ENCODE measurements at places on chromosomes 12 and 14.

GRCh38 chr14:34912966-34913365, 37.8 kb upstream of the BAZ1A start:
- no peak for DNase-seq

DNA sequence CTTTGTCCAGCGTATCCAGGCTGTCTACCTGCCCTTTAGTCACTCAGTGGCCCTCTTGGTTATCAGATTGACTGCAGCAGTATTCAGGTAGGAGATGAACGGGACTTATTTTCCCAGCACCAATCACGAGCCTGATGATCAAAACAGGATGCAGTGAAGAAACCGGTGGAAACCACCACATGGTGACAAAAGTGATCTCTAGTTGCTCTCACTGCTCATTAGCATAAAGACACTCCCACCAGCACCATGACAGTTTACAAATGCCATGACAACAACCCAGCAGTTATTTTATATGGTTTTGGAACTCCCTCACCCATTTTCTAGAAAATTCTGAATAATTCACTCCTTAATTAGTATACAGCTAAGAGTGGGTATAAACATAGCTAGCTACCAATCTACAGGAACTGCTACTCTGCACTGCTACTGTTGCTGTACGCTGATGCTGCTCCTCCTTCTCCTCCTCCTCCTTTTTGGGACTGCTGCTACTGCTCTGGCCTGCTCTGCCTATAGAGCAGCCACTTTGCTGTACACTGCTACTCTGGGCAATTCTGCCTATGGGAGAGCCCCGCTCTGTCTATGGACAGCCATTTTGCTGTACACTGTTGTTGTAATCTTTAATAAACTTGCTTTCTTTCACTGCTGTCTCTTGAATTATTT, 142.5 kb upstream of the SSTR1 start:
- DNase-seq, result no peak

DNA sequence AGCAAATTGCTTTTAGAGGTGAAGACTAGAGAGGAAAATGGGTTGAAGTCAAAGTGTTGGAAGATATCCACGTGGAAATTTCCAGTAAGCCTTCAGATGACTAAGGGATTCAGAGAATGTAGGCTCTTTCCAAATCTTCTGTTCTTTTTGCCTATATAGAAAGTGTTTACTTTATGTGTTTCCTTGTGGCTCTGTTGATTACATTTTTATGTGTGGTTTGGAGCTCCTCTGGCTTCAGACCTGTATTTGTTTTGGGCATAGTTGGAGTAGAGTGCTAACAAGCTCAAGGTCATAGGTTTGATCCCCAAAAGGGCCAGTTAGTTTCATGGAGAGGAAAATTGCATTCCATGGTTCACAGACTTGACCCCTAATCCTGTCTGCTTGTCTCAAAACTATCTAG, 91.9 kb downstream of the IGF1 start:
- DNase-seq, result no peak

DNA sequence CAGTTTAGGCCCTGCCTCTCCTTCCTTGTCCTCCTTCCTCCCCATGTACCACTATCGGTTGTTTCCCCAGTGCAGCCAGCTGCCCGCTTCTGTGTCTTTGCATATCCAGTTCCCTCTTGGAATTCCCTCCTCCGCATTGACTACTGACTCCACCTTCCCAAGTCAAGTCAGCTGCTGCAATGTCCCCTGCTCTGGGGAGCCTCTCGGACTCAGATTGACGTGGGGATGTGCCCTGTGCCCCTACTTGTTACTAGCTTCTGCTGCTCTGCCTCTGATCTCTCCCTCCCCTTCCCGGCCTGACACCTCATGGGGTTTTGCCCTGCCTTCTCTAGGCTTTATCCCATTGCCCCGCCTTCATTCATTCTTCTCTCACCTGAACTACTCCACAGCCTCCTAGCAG, 2.1 kb upstream of the CD9 start:
- no peak for DNase-seq

DNA sequence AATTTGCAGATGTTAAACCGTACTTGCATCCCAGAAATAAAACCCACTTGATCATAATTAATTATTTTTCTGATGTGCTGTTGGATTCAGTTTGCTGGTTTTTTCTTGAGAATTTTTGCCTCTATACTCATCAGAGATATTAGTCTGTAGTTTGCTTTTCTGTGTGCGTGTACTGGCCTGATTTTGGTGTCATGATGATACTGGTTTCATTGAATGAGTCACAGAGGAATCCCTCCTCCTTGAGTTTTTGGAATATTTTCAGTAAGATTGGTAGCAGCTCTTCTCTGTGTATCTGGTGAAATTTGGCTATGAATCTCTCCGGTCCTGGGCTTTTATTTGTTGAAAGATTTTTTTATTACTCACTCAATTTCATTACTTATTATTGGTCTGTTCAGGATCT, 100.4 kb upstream of the PMCH start:
- DNase-seq, result peak; percentile 58

- DNase-seq, result peak; percentile 24
These were observed 91.7 kb upstream of the SEL1L start for GRCh38 chr14:81625343-81625742.

GRCh38 chr14:23577004-23577681, 1.4 kb downstream of the JPH4 start:
- no peak for DNase-seq

All from fibroblast of skin of back (primary cell).